K562 (cell line): ENCODE measurements at places on chromosomes 7 and 10. TPM values are rescaled to one million over a fixed set of nuclear protein-coding genes. Genes with fewer than 3 reads are reported as not detected.

The CLDN15 gene
- 10.0 and 10.6 TPM in 2 replicates for total RNA-seq

DNA sequence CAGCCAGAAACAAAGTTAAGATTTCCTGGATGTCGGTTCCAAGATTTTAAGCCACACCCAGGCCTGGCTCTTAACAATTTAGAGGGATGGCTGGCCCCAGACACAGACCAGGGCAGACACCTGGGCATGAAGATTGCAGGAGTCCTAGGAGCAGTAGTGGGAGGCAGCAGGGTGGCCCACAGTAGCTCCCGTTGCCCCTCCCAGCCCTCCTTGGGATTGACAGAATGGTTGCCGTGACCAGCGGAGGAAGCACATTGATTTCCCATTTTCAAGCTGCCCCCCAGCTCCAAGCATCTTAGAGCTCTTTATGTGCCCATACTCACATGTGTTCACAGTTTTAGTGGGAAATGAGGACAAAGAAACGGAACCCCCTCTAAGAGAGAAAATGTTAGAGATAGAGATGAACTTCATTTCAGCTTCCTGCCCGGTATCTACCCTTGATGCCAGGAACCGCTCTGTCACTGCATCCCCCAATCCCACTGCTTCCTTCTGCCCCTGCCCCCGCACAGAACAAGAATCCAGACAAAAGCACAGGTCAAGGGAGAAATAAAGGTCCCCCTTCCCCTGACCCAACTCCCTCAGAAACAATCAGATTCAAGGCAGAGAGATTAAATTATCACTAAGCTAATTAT, 101.1 kb downstream of the PLXNA4 start:
- DNase-seq = no peak
- no peak overlapping the region for H3K27ac ChIP-seq
- H3K27me3 ChIP-seq = peaks cover 18% of the 10 kb centered on the region
- H3K4me3 ChIP-seq = no peak overlapping the region

The DOCK1 gene
- 0.27 and 0.31 TPM in 2 replicates for total RNA-seq

DNA sequence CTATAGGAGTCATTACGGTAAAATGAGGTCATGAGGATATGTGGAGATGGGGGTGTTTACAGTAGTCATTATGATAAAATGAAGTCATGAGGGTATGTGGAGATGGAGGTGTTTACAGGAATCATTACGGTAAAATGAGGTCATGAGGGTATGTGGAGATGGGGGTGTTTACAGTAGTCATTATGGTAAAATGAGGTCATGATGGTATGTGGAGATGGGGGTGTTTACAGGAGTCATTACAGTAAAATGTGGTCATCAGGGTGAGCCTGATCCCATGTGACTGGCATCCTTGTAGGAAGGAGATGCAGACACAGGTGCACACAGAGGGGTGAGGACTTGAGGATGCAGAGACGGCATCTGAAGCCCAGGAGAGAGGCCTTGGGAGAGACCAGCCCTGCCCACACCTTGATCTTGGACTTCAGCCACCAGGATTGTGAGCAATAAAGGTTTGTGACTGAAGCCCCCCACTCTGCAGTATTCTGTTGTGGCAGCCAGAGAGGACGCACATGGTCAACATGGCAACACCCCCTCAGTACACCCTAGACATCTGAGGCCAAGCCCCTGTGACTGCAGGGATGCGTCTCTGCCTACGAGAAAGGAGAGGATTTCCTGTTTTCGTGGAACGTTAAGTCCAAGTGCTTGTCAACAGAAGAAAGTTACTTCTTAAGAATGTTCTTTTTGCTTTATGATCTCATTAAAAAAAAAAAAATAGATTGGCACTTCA, 544.4 kb downstream of the DNAJB6 start:
- peaks cover 20% of the 10 kb centered on the region for H3K27me3 ChIP-seq
- H3K4me3 ChIP-seq = no peak overlapping the region
- DNase-seq = no peak
- H3K4me1 ChIP-seq = no peaks in the 10 kb centered on the region
- H3K36me3 ChIP-seq = no peaks in the 10 kb centered on the region

DNA sequence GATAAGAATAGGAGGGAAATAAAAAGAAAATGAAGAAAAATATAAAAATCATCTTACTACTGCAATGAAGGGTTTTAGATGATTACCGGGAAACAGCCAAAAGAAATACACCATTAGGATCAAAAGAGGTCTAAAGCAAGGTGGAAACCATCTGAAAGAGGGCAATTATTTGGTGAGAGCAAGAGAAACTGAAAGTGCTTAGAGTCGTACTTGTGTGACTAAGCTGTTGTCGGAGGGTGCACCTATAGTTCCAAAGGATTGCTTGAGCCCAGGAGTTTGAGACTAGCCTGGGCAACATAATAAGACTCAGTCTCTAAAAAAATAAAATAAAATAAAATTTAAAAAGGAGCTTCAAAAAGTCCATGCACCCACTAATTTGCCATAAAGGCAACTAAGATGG, 169.5 kb downstream of the DKK1 start:
- H3K4me1 ChIP-seq = no peaks in the 10 kb centered on the region
- H3K4me3 ChIP-seq = no peak overlapping the region
- no peak for DNase-seq
- H3K27me3 ChIP-seq = no peaks in the 10 kb centered on the region
- no peak overlapping the region for H3K27ac ChIP-seq

DNA sequence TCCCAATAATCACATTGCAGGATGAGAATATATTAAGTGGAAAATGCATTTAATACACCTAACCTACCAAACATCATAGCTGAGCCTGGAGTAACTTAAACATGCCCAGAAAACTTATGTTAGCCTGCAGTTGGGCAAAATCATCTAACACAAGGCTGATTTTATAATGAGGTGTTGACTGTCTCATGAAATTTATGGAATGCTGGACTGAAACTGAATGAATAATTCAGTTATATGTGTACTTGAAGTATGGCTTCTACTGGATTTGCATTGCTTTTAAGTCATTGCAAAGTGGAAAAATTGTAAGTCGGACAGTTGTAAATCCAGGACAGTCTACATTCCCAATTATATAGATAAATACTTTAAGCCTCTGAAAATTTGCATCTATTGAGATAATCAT, 5.4 kb downstream of the SFTPA1 start:
- H3K27ac ChIP-seq = no peak overlapping the region
- DNase-seq = no peak
- no peaks in the 10 kb centered on the region for H3K36me3 ChIP-seq

- no peaks in the 10 kb centered on the region for H3K4me1 ChIP-seq
- H3K27me3 ChIP-seq = no peaks in the 10 kb centered on the region
- H3K27ac ChIP-seq = no peak overlapping the region
- H3K36me3 ChIP-seq = no peaks in the 10 kb centered on the region
- DNase-seq = no peak
Observed at GRCh38 chr7:118572604-118573003, 348.1 kb downstream of the ANKRD7 start.

DNA sequence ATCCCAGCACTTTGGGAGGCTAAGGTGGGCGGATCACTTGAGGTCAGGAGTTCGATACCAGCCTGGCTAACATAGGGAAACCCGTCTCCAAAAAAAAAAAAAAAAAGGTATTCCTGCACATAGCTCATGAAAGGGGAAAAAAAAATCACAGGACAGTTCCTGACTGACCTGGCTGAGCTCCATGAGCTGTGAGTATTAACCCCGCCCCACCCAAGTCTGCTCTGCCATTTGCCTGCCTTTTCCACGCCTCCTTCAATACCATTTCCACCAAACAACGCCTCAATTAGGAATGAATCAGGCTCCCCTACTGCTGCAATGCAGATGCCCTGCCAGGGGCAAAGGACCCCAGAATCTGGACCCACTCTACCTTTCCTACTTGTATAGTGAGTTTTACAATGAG, 55.0 kb downstream of the PDIA4 start:
- no peak for DNase-seq
- no peak overlapping the region for H3K4me3 ChIP-seq
- H3K4me1 ChIP-seq = 0 out of 3 replicates have a peak, but pooled peaks cover 2% of the 10 kb centered on the region
- no peaks in the 10 kb centered on the region for H3K36me3 ChIP-seq
- no peaks in the 10 kb centered on the region for H3K27me3 ChIP-seq

The FOXI2 gene
- not detected in 2 replicates for total RNA-seq

- DNase-seq = no peak
- peaks cover 29% of the 10 kb centered on the region for H3K36me3 ChIP-seq
- H3K4me3 ChIP-seq = no peak overlapping the region
- H3K27me3 ChIP-seq = no peaks in the 10 kb centered on the region
Observed at GRCh38 chr10:35559416-35559815, 45.7 kb upstream of the GJD4 start.
